ENCODE measurements at places on chromosomes 12 and 14. TPM values are rescaled to one million over a fixed set of nuclear protein-coding genes. Genes with fewer than 3 reads are reported as not detected.

CYP27B1 gene
- total RNA-seq: 1.6 TPM

TXNDC16 gene
- total RNA-seq: 4.0 TPM

KRT77 gene
- total RNA-seq: not detected

TBX3 gene
- 251 TPM for total RNA-seq

ENDOU gene
- 0.89 TPM for total RNA-seq

GLI1 gene
- 4.2 TPM for total RNA-seq

OR6C2 gene
- total RNA-seq: 1.2 TPM

CPNE6 gene
- 1.5 TPM for total RNA-seq

DEPDC4 gene
- 1.4 TPM for total RNA-seq

PARPBP gene
- 2.7 TPM for total RNA-seq

CFAP54 gene
- total RNA-seq: 2.6 TPM

NRXN3 gene
- 6.7 TPM for total RNA-seq

OTX2 gene
- total RNA-seq: not detected

EPYC gene
- total RNA-seq: not detected

TMPRSS12 gene
- not detected for total RNA-seq

C12orf54 gene
- total RNA-seq: 1.5 TPM

EIF2S3B gene
- 0.81 TPM for total RNA-seq

LPAR5 gene
- total RNA-seq: 13.6 TPM

LRP1-AS gene
- not detected for total RNA-seq

RNASE13 gene
- not detected for total RNA-seq

SIX6 gene
- total RNA-seq: not detected

SYT1 gene
- total RNA-seq: 12.3 TPM

GPRC5A gene
- 26.2 TPM for total RNA-seq

BTBD6 gene
- 36.3 TPM for total RNA-seq

COA8 gene
- total RNA-seq: 37.3 TPM

GTF2H3 gene
- total RNA-seq: 44.1 TPM

PROX2 gene
- total RNA-seq: 0.13 TPM

MYF6 gene
- total RNA-seq: not detected

FOXG1 gene
- not detected for total RNA-seq

SP7 gene
- total RNA-seq: not detected

PPP1CC gene
- 107 TPM for total RNA-seq

KRT6B gene
- total RNA-seq: 0.36 TPM

MDGA2 gene
- total RNA-seq: not detected

WNT5B gene
- 7.2 TPM for total RNA-seq

PRH2 gene
- not detected for total RNA-seq

CCDC175 gene
- not detected for total RNA-seq

ART4 gene
- total RNA-seq: 1.5 TPM

CCDC38 gene
- total RNA-seq: not detected

MOAP1 gene
- 23.2 TPM for total RNA-seq

CLEC7A gene
- total RNA-seq: 9.0 TPM

SLC15A4 gene
- 27.6 TPM for total RNA-seq

TPI1 gene
- total RNA-seq: 418 TPM

CLEC6A gene
- total RNA-seq: not detected

DDHD1 gene
- 34.1 TPM for total RNA-seq

MYH6 gene
- not detected for total RNA-seq

BDKRB1 gene
- 1.4 TPM for total RNA-seq

IAPP gene
- total RNA-seq: not detected

HOXC10 gene
- total RNA-seq: 8.5 TPM

PLCZ1 gene
- not detected for total RNA-seq

PTPRQ gene
- total RNA-seq: 0.68 TPM

All from ureter (tissue), 1 donor.